Activated CD8-positive, alpha-beta T cell treated with anti-CD3 and anti-CD28 coated beads for 36 hours (primary cell): ENCODE measurements at places on chromosomes 4 and X. TPM values are rescaled to one million over a fixed set of nuclear protein-coding genes. Genes with fewer than 3 reads are reported as not detected.
A peak's percentile ranks its signal among the peaks of the same experiment; 100 is the strongest.

DNA sequence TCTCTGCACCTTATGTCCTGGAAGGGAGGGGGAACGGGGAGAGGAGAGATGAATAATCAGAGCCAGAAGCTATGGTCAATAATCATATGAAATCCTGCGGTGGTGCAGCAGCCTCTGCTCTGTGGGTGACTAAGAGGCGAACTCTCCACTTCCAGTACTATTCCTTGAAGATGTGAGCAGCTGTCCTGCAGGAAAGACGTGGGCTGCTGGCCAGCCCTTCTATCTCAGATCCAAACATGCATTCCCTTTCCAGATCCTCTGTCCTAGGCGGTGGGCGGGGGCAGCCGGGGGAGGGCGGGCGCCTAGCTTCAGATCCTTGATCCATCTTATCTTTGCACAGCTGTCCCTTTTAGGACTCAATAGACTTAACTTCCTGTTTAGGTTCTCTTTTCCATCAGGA, 34.5 kb downstream of the SPINK2 start:
- no peaks in the 10 kb centered on the region for H3K4me1 ChIP-seq
- no peak overlapping the region for H3K27ac ChIP-seq
- no peaks in the 10 kb centered on the region for H3K36me3 ChIP-seq
- no peak for DNase-seq
- no peaks in the 10 kb centered on the region for H3K27me3 ChIP-seq
- H3K4me3 ChIP-seq = no peak overlapping the region

DNA sequence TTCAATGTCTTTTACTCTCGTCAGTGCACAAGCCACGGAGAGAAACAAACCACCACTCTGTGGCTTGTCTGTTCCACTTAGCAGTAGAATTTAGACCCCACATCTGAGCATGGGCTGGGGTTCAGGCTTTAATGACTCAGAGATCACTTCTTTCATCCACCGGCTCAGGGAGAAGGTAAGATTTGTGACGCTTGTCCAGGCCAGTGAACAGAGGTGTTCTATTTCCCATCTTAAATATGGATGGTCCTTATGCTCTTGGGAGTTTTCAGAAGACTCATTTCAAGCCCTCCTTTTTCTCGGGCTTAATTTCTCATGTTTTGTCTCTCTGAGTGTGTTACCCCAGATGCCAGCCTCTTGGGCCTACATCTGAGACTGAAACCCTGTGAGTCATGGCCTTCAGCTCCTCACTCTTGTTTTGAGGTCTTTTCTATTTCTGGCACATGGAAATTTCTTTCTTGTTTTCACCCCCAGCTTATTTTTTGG, 127.4 kb upstream of the SFRP2 start:
- no peak overlapping the region for H3K4me3 ChIP-seq
- H3K27me3 ChIP-seq = peaks cover 27% of the 10 kb centered on the region
- H3K27ac ChIP-seq = peak overlapping the region; percentile 84
- H3K4me1 ChIP-seq = peaks cover 26% of the 10 kb centered on the region
- H3K36me3 ChIP-seq = no peaks in the 10 kb centered on the region
- DNase-seq = peak; percentile 81

DNA sequence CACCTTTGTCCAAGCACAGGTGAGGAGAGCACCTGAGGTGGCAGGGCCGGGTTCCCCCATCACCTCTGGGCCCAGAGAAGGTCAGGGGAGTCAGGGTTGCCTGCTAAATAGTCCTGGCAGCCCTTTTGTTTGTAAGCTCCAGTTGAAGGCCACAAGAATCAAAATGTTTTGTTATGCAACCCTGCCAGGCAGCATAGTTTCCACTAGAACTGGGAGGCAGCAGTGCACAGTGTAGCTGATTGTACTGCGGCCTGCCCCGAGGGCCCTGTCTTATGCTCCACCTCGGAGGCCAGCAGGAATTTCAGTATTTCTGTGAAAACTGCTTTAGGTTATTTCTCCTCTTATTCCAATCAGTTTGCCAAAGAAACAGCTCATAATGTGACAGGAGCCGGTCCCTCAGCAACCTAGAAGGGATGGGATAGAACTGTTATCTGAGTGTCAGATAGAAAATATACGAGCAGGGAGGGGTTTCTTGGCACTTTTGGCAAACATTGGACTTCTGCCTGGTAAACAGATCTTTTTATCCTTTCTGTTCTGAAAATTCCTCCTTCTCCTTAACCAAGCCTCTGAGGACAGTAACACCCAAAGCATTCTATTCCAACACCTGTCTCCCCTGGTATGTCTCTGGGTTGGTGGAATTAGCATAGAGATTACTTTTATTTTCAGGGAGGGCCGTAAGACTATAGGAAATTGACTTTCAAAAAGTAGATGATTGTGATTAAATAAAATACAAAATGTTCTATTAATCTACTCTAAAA, 93.6 kb downstream of the LNX1 start:
- H3K27ac ChIP-seq = no peak overlapping the region

Gene GPC3
- 0.63 TPM for total RNA-seq
